Right lobe of liver (tissue), 6 donors: ENCODE measurements at places on chromosomes 6 and 20. TPM values are rescaled to one million over a fixed set of nuclear protein-coding genes. Genes with fewer than 3 reads are reported as not detected.

DNA sequence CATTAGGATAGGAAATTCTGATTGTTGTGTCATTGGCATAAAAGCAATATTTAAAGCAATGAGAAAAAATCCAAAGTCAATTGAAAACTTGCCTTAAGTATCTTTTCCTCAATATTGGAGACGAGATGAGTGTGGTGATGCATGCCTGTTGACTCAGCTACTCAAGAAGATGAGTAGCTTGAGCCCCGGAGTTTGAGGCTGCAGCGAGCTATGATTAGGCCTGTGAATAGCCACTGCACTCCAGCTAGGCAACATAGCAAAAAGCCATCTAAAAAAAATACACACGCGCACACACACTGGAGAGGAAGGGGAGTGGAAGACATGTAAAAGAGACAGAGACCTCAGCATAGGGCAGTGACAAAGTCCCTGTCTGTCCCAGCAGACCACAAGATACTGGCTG lies 9.7 kb upstream of the MARCKS start:
- DNase-seq = no peak

- no peak for DNase-seq
Observed at GRCh38 chr6:103284835-103285234, 1574.9 kb downstream of the HACE1 start.

GRCh38 chr6:15881150-15881549 lies 218.3 kb upstream of the DTNBP1 start:
- DNase-seq = no peak

DNA sequence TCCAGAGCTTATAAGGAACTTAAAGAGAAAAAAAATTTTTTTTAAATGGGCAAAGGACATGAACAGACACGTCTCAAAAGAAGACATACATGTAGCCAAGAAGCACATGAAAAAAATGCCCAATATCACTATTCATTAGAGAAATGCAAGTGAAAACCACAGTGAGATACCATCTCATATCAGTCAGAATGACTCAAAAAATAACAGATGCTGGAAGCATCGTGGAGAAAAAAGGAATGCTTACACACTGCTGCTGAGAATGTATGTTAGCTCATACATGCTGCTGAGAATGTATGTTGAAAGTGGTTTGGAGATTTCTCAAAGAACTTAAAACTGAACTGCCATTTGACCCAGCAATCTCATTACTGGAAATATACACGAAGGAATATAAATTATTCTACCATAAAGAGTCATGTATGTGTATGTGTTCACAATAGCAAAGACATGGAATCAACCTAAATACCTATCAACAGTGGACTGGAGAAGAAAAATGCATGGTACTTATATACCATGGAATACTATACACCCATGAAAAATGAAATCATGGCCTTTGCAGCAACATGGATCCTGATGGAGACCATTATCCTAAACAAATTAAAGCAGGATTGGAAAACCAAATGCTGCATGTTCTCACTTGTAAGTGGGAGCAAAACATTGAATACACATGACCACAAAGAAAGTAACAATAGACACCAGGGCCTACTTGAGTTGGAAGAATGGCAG lies 5.2 kb downstream of the OR11A1 start:
- no peak for DNase-seq

GRCh38 chr6:130841128-130841728 lies 14.0 kb downstream of the SMLR1 start:
- no peak for DNase-seq

- no peak for DNase-seq
Observed at GRCh38 chr20:44129911-44130718, 56.9 kb downstream of the JPH2 start.

DNA sequence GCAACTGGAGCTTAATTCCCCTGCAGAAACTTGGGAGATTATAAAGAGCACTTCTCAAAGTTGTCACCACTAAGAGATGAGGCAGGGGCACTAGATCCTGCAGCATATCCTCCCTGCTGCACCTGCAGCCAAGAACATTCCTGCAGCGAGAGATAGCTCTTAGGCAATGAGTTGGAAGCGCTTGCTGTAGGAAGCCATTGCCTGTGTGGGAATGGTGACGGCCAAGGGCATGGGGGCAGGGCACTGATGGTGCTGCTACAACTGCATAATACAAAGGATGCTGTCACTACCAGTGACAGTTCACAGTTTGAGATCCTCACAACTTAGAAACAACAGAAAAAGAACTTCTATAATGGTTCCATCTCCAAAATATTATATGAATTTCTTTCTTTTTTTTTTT lies 89.9 kb downstream of the CDS2 start:
- DNase-seq = no peak

DNA sequence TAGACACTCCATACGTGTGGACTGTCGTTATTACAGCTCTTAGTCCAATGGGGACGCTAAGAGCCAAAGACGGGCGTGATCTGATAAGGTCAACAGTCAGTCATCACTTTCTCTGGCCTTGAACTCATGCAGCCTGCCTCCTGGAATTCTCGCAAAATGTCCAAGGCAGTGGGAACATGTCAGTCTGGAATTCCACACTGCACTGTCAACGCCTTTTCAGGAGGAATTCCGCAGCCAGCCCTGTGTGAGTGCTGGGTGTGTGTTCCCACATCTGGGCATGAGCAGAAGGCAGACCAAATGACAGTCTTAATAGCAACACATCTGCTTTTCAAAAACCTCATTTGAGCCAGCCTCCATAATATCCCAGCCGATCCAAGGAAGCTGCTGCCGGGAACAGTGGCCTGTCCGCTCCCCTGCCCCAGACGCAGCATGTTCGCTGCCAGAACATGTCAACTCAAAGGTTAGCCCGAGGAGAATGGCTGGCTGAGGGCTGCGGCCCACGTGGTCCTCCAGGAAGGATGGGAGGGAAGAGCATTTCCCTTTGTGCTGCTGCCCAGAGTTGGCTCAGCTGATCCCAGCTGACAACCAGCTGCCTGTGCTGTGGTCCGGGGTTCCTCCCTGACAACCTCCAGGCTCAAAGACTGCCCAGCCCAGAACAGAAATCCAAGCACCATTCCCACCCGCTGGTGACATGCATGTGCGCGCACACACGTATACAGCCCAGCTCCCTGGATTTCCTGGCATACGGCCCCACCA lies 103.1 kb downstream of the SULF2 start:
- peak; percentile 36 for DNase-seq

DNA sequence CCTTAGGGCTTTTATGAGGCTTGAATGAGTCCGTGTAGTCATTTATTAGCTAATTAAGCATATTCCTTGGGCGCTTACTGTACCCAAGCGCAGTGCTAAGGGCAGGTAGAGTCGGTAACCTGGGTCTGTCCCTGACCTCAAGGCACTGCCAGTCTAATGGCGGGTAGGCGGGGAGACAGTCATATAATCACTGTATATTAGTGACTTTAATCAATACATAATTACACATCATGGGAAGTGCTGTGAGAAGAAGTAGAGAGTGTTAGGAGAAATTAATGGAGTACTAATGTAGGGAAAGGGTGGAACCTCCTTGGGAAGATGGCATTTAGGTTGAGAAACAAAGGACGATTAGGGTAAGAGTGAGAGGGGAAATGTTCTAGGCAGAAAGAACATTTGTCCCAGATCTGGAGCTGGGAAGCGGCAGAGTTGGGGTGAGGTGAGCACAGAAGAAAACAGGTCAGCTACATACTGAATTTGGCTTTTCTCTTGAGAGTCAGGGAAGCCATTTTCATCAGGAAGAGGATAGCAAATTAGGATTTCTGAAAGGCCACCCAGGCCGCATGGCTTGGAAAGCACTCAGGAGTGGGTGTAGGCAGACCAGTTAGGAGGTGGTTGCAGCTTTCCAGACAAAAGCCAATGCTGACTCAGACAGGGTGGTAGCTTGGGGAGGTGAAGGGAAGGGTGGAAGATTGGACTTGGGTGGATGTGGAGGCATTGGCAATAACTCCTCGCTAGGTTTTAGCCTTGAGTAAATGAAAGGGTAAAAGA lies 954 bp upstream of the BLCAP start:
- peak; percentile 30 for DNase-seq

- no peak for DNase-seq
Observed at GRCh38 chr6:39593646-39594045, 131.6 kb downstream of the KIF6 start.

DNA sequence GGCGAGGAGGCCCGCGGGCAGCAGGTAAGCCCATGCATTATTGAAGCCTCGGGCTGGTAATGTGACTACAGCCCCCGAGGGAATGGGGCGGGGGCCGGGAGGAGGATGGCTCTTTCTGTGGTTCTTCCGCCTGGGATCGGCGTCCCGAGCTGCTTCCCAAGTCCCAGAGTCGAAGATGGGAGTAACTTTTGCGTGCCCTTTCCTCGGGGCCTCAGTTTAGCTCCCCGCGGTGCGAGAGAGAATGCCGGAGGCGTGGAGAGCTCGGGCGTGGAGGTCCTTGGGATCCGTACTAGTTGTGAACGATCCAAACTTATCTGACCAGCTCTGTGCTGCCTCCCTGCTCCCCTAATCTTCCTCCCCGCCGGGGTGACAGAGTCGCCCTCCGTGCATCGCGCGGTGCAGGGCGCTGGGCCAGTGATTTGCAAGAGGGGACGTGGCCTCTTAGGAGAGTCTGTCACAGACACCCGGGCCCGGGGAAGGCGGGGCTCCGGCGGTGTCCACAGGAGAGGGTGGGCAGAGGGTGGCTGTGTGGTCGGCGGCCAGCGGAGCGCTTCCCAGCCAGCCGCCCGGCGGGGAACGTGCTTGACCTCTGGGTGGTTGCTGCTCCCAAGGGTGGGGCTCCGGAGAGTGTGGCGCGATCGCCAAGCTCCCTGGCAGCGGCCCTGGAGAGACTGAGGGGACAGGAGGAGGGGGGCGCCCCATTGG lies 815 bp downstream of the UTRN start:
- peak; percentile 86 for DNase-seq

GRCh38 chr6:5673019-5673790 lies 333.5 kb downstream of the NRN1 start:
- DNase-seq = no peak

GRCh38 chr20:44407402-44408184 lies 52.1 kb downstream of the HNF4A start:
- DNase-seq = no peak

DNA sequence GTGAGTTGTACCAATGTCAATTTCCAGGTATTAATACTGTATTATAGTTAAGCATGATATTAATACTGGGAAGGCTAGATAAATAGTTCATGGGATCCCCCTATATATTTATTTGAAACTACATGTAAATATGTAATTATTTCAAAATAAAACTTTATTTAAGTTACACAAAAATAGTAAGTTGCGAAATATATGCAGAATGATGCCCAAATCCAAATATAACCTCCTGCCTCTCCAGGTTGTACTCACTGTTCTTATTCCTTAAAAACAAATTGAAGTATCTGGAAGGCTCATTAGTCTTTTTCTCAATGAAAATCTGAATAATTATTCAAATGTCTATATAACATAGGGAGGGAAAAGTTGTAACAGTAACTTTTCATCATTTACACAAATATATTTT lies 161.9 kb upstream of the DEFB112 start:
- DNase-seq = no peak

DNA sequence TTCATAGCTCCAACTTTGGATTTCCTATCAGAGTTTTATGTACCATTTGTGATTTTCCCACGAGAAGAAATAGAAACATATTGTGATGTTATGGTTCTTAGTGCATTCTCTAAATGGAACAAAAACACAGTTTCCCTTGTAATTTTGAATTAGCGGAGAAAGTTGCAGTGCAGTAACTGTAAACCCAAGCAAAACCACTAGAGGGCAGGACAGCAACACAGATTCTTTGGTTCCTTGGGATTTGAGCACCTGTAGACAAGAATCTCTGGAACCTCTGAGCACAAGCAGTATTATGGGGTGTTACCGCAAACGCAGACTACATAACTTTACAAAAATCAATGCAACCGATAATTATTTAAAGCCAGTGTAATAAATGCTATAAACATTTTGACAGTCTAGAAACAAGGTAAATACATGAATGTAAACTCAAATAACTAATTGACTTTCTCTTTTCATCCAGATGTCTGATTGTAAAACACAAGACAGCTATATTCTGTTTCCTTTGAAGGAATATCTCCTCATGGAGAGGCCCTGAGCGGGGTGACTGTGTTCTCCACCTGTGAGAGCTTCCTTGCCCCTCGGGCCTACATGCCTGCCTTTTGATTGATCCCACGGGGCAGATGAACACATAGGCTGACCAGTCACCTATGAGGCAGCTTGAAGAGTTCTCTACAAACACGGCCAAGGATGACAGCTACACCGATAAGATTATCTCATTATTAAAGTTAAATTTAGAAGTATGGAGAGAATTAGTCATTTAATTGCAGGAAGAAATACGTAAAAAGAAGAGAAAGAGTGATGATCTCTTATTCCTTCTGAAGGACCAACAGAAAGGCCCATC lies 67.5 kb upstream of the COL21A1 start:
- no peak for DNase-seq

DNA sequence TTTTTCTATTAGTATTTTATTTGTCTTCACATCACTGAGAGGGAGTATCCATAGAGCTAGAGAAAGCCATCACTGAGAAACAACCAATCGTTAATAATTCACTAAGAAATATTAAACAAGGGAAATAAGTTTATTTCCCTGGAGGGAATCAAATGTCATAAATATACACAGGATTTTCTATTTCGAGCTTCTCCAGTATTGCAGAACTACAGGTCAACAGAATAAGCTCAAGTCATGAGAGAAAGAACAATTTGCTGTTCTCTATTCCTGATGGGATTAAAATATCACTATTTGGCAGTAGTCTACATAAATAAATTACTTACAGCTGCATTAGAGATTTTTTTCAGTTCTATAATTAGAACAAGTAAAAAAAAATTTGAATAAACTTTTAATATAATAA lies 2.2 kb upstream of the FAM162B start:
- DNase-seq = no peak

DNA sequence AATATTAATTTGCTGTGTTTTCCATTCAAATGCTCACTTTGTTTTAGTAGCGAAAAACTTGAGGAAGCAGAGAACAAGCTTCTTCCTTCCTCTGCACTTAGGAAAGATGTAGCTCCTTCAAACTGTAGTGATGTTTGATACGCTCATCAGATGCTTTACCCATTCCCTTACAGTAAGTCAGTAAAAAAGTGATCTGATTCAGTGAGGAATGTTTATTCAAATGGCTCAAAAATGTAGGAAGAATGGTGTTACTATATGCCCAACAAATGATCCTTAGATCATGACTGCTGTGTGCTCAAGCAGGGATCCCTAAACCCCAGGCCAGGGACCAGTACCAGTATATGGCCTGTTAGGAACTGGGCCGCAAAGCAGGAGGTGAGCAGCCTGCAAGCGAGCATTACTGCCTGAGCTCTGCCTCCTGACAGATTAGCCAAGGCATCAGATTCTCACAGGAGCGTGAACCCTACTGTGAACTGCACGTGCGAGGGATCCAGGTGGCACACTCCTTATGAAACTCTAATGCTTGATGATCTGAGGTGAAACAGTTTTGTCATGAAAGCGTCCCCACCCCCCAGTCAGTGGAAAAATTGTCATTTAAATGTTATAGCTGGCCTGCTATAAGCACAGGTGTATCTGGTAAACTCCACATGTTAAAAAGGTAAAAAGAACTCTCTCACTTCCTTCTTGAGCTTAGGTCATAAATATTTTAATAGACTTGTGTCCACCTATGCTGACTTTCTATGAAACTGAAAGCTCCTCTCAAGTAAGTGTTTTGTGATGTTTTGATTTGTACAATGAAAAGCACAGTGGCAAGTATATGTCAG lies 187.2 kb downstream of the FOXC1 start:
- DNase-seq = no peak

- no peak for DNase-seq
Observed at GRCh38 chr20:19981031-19981451, 36.1 kb upstream of the NAA20 start.

The HLA-DRB1 gene
- total RNA-seq = 52.8 TPM

The SNX9 gene
- total RNA-seq = 30.8 TPM

The SPAG4 gene
- total RNA-seq = 5.1 TPM

The PRSS35 gene
- total RNA-seq = not detected

The ITPA gene
- total RNA-seq = 27.1 TPM

The GJA10 gene
- not detected for total RNA-seq

The PFDN6 gene
- total RNA-seq = 30.1 TPM

The CFB gene
- total RNA-seq = 3,385 TPM

The JPH2 gene
- total RNA-seq = not detected

The TRIM40 gene
- not detected for total RNA-seq
